ENCODE measurements at places on chromosomes 5 and 9. TPM values are rescaled to one million over a fixed set of nuclear protein-coding genes. Genes with fewer than 3 reads are reported as not detected.

DNA sequence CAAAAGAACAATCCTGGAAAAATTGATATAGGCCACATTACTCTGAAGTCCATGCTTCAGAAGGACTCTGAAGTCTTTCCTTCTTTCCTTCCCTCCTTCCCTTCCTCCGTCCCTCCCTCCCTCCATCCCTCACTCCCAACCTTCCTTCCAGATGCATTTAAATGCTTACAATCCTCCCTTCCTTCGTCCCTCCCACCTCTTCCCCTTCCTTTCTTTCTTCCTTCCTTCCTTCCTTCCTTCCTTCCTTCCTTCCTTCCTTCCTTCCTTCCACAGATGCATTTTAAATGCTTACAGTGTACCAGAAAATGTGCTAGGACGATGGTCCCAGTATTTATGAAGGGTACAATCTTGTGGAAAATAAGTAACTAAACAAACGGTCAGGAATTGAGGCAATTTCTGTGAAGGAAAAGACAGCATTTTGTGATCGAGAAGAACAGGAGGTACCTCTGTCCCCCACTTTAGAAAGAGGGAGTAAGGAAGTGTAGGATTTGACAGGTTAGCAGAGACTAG is 181.3 kb upstream of the TUT7 start:
- H3K4me1 ChIP-seq = peaks cover 37% of the 10 kb centered on the region
- no peaks in the 10 kb centered on the region for H3K36me3 ChIP-seq
- DNase-seq = no peak
- no peaks in the 10 kb centered on the region for H3K27me3 ChIP-seq
- no peak overlapping the region for H3K4me3 ChIP-seq

DNA sequence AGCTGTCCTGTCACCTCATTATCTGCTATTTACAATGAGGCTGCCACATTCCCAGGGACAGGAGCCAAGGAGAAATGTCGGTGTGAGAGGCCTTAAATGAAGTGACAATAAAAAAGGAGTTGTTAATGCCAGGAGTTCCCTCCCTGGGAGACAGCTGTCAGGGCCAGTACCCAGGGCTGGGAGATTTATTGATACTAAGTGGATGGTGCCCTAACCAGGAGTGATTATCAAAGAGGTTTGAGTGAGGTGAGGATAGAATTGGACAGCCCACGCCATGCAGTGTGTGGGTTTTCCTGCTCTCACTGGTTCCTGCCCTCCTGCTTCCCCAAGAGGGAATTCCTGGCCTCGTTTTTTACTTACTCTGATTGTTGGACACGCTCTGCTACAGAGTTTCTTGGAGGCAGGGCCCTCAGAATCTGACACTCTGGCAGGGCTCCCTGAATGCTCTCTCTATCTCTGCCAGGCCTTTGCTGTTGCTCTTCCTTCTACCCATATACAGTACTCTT is 150.8 kb downstream of the GRIA1 start:
- DNase-seq = no peak
- peak overlapping the region; percentile 61 for H3K27ac ChIP-seq
- H3K27me3 ChIP-seq = no peaks in the 10 kb centered on the region
- H3K4me1 ChIP-seq = peaks cover 6% of the 10 kb centered on the region

DNA sequence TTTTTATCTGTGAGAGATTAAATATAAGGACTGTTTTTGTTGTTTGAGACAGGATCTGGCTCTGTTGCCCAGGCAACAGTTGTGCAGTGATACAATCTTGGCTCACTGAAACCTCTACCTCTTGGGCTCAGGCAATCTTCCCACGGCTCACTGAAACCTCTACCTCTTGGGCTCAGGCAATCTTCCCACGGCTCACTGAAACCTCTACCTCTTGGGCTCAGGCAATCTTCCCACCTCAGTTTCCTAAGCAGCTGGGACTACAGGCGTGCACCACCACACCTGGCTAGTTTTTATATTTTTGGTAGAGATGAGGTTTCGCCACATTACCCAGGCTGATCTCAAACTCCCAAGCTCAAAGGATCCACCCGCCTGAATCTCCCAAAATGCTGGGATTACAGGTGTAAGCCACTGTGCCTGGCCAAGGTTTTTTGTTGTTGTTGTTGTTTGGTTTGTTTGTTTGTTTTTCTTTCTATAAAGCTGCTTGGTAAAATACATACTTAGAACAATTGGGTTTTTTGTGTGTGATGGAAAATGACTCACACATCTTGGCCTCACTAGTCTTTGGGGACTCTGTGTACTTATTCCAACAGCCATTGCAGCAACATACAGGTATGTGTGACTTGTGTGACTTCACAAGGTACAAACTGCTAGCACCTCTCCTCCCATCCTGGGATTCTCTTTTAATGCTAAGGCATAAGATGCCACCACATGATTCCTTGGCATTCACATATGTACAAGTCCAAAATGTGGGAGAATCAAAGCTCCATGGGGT is 36.5 kb upstream of the RASA1 start:
- H3K4me1 ChIP-seq = no peaks in the 10 kb centered on the region
- no peak overlapping the region for H3K27ac ChIP-seq
- no peaks in the 10 kb centered on the region for H3K36me3 ChIP-seq
- no peak for DNase-seq
- H3K4me3 ChIP-seq = no peak overlapping the region
- peaks cover 26% of the 10 kb centered on the region for H3K27me3 ChIP-seq

GRCh38 chr5:96566833-96567587 is 95.2 kb upstream of the CAST start:
- peaks cover 34% of the 10 kb centered on the region for H3K4me1 ChIP-seq
- no peak for DNase-seq
- H3K27ac ChIP-seq = peak overlapping the region; percentile 13
- H3K36me3 ChIP-seq = no peaks in the 10 kb centered on the region

The PCBD2 gene
- total RNA-seq = 11.8 TPM

DNA sequence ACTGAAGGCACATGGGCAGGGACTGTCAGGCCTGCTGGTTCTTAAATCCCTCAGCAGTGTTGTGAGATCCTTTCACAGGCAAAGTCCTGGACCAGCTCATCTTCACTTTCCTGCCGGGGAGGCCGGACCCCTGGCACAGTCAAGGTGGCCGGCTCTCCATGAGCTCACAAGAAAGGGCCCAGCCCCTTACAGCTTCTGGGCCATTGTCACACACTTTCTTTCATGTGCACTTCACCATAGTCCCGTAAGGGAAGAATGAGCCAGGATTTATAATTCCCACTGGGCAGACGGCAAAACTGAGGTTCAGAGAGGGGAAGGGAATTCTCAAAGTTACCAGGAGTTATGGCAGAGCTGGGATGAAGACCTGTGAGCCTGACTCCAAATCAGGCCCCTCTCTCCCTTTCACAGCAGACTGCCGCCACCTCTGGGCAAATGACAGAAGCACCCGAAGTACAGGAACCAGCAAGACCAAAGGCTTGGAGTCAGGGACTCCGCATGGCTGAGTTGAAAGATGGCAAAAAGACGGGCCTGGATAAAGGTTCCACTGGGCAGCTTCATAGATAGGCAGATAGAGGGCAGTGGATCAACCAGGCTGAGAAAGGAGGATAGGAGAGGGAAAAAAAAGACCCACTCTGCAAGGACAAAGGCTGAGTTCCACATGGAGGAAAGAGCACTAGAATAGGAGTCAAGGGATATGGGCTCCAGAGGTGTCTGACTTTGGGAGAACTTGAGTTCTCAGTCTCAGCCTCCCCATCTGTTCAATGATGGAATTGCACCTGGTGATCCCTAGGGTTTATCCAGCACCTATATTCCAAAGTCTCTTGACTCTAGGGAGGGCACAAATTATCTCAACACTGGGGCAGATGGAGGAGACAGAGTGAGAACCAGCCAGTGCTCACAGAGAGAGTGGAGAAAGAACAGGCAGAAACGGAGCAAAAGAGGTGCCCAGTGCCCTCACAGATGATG is 128.7 kb downstream of the PAX5 start:
- H3K27me3 ChIP-seq = peaks cover 68% of the 10 kb centered on the region
- no peaks in the 10 kb centered on the region for H3K36me3 ChIP-seq
- no peak overlapping the region for H3K4me3 ChIP-seq
- no peaks in the 10 kb centered on the region for H3K4me1 ChIP-seq
- H3K27ac ChIP-seq = no peak overlapping the region

All from osteocyte (in vitro differentiated cells).